ENCODE measurements at places on chromosomes 11 and 22. TPM values are rescaled to one million over a fixed set of nuclear protein-coding genes. Genes with fewer than 3 reads are reported as not detected.

KRTAP5-9 gene
- total RNA-seq = 0.34 TPM

TOB2 gene
- 32.0 TPM for total RNA-seq

NCAPD3 gene
- total RNA-seq = 26.2 TPM

SAA2 gene
- total RNA-seq = 0.38 TPM

CASP1 gene
- not detected for total RNA-seq

GRM5 gene
- 0.07 TPM for total RNA-seq

GRCh38 chr11:74013141-74013540 is 4.3 kb upstream of the UCP3 start:
- no peaks in the 10 kb centered on the region for H3K27me3 ChIP-seq
- H3K4me3 ChIP-seq = no peak overlapping the region
- H3K36me3 ChIP-seq = no peaks in the 10 kb centered on the region
- H3K4me1 ChIP-seq = peaks cover 3% of the 10 kb centered on the region
- no peak overlapping the region for H3K27ac ChIP-seq

- peak; percentile 73 for DNase-seq
- H3K36me3 ChIP-seq = no peaks in the 10 kb centered on the region
- H3K27me3 ChIP-seq = no peaks in the 10 kb centered on the region
- peak overlapping the region; percentile 16 for H3K4me3 ChIP-seq
- H3K4me1 ChIP-seq = peaks cover 4% of the 10 kb centered on the region
- H3K27ac ChIP-seq = no peak overlapping the region
Measured at GRCh38 chr11:122843281-122844141, 5.2 kb downstream of the CRTAM start.

GRCh38 chr11:81070948-81071347 is 1630.1 kb upstream of the TENM4 start:
- no peaks in the 10 kb centered on the region for H3K27me3 ChIP-seq
- H3K27ac ChIP-seq = no peak overlapping the region
- H3K4me3 ChIP-seq = no peak overlapping the region
- H3K36me3 ChIP-seq = no peaks in the 10 kb centered on the region
- H3K4me1 ChIP-seq = peaks cover 13% of the 10 kb centered on the region
- DNase-seq = no peak

DNA sequence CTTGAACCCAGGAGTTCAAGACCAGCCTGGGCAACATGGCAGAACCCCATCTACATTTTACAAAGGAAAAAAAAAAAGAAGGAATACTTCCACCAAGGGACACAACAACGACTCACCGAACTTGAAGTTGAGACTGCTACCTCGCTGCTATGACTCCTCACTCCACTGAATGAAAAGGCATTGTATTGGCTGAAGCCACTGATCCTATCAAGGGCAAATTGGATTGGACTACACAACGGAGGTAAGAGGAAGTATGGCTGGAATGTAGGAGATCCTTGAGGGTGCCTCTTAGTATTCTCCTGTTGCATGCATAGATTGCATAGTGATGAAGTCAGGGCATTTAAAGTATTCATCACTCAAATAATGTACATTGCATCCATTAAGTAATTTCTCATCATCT is 97.9 kb downstream of the CWF19L2 start:
- H3K36me3 ChIP-seq = peaks cover 5% of the 10 kb centered on the region
- H3K27ac ChIP-seq = no peak overlapping the region
- H3K27me3 ChIP-seq = no peaks in the 10 kb centered on the region

DNA sequence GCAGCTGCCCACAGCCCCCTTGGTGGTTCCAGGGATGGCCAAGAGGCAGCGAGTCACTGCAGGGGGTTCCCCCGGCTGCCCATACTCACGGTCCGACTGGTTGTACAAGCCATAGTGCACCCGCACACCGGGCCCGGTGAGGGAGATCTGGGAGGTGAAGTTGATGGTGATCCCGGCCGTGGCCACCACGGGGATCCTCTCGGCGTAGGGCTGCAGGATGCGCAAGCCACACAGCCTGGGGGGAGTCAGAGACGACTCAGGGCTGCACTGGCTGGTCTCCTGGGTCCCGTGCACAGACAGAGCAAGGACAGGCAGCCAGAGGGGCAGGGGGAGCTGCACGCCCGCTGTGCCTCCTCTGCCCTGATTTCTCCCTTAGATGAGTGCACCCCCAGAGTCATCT is 23.5 kb downstream of the KCTD17 start:
- H3K36me3 ChIP-seq = no peaks in the 10 kb centered on the region
- peaks cover 52% of the 10 kb centered on the region for H3K27me3 ChIP-seq
- H3K27ac ChIP-seq = no peak overlapping the region
- H3K4me1 ChIP-seq = no peaks in the 10 kb centered on the region

DNA sequence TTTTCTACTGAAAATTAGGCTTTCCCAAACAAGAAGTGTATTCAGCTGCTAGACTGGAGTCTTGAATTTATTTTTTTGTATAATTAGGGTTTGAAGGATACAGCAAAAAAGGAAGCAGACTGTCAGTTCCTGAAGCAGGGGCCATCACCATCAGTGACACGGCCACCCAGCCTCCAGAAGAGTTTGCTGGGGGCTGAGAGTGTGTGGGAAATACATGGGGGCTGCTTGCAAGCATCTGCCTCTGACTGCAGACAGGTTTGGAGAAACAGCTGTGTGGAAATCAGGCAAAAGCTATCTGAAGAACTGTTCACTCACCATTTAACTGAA is 23.0 kb downstream of the FZD4 start:
- no peaks in the 10 kb centered on the region for H3K36me3 ChIP-seq
- H3K27ac ChIP-seq = peak overlapping the region; percentile 71
- H3K27me3 ChIP-seq = no peaks in the 10 kb centered on the region
- DNase-seq = no peak
- peaks cover 4% of the 10 kb centered on the region for H3K4me1 ChIP-seq

DNA sequence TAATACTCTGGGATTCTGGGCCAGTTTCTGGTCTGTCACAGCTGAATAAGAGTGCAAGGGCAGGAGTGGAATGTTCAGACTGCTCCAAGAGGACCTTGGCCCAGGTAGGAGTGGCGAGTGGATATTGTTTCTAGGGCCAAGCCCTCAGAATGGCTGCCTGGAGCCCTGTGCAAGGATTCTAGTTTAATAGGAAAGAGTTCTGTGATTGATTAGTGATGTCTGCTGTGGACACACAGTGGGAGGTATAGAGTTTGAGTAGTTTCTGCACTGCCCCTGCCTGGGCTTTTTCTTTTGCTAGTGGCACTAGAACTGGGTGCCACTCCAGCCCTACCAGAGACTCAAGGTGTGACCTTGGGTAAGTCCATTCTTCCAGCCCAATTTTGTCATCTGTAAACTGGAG is 9.7 kb upstream of the MPPED1 start:
- H3K4me1 ChIP-seq = no peaks in the 10 kb centered on the region
- no peak overlapping the region for H3K4me3 ChIP-seq
- no peak overlapping the region for H3K27ac ChIP-seq
- no peaks in the 10 kb centered on the region for H3K36me3 ChIP-seq
- no peaks in the 10 kb centered on the region for H3K27me3 ChIP-seq

DNA sequence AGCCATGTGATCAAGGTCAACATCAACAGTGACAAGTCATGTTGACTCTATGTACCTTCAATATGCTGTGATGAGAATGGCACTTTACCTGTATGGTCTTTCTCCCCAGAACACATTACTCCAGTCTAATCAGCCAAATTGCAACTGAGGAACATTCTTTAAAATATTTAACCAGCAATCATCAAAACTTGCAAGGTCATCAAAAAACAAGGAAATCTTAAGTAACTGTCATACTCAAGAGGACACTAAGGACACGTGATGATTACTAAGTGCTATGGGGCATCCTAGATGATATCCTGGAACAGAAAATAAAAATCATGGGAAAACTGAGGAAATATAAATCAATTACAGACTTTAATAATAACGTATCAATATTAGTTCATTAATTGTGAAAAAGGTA is 118.9 kb downstream of the EFCAB6 start:
- no peak overlapping the region for H3K27ac ChIP-seq
- H3K36me3 ChIP-seq = no peaks in the 10 kb centered on the region
- H3K4me1 ChIP-seq = no peaks in the 10 kb centered on the region
- no peak overlapping the region for H3K4me3 ChIP-seq
- DNase-seq = no peak

DNA sequence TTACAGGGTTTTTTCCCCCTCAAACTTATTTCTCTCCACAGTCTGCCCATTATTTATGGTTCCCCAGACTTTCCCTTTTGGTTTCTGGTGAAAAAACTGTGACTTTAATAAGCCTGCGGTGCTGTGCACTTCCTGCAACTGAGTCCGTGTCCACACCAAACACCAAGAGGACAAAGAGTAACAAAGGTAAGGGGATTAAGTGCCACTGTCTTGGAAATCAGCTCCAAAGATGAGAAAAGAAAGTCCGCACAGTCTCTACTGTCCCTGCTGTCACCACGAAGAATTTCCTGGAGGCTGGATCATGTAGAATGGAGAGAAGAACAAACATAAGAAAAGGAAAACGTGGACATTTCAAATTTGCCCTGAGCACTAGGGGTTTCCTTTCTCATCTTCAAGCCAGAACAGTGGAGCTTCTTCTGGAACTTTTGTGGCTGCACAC is 17.9 kb upstream of the PRAME start:
- no peak overlapping the region for H3K27ac ChIP-seq
- no peak overlapping the region for H3K4me3 ChIP-seq
- DNase-seq = peak; percentile 14
- peaks cover 7% of the 10 kb centered on the region for H3K4me1 ChIP-seq
- no peaks in the 10 kb centered on the region for H3K36me3 ChIP-seq
- H3K27me3 ChIP-seq = peaks cover 5% of the 10 kb centered on the region

- H3K36me3 ChIP-seq = no peaks in the 10 kb centered on the region
- no peak for DNase-seq
- H3K27me3 ChIP-seq = no peaks in the 10 kb centered on the region
Measured at GRCh38 chr11:35347173-35347878, 72.0 kb downstream of the SLC1A2 start.

- H3K27me3 ChIP-seq = no peaks in the 10 kb centered on the region
- H3K4me3 ChIP-seq = no peak overlapping the region
- no peak overlapping the region for H3K27ac ChIP-seq
- H3K4me1 ChIP-seq = no peaks in the 10 kb centered on the region
Measured at GRCh38 chr22:21098099-21098671, 52.4 kb downstream of the LRRC74B start.

DNA sequence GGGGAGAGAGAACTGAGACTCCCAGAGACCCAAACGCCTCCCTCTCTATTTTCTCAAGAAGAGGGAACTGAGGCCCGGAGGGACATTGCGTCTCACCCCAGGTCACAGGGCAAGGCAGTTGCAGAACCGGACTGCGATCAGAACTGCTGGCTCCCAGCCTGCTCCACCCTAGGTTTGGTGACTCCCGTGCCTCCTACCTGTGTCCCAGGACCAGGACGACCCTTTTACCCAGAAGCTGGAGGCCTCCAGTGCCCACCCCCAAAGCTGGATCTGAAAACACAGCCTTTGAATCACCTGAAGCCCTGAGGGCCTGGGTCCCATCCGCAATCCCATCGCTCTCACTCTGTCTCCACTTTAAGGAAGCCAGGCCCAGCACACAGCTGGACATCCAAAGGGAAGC is 1.4 kb downstream of the GSTT4 start:
- H3K4me1 ChIP-seq = no peaks in the 10 kb centered on the region
- no peak overlapping the region for H3K4me3 ChIP-seq
- H3K27me3 ChIP-seq = no peaks in the 10 kb centered on the region
- no peak overlapping the region for H3K27ac ChIP-seq
- no peak for DNase-seq

- no peaks in the 10 kb centered on the region for H3K36me3 ChIP-seq
- H3K27ac ChIP-seq = no peak overlapping the region
- DNase-seq = no peak
Measured at GRCh38 chr11:126485021-126485792, 129.7 kb downstream of the ST3GAL4 start.

- no peaks in the 10 kb centered on the region for H3K36me3 ChIP-seq
- H3K4me1 ChIP-seq = no peaks in the 10 kb centered on the region
- no peak overlapping the region for H3K4me3 ChIP-seq
- H3K27ac ChIP-seq = no peak overlapping the region
- H3K27me3 ChIP-seq = peaks cover 5% of the 10 kb centered on the region
Measured at GRCh38 chr11:95688015-95688414, 101.6 kb downstream of the FAM76B start.

DNA sequence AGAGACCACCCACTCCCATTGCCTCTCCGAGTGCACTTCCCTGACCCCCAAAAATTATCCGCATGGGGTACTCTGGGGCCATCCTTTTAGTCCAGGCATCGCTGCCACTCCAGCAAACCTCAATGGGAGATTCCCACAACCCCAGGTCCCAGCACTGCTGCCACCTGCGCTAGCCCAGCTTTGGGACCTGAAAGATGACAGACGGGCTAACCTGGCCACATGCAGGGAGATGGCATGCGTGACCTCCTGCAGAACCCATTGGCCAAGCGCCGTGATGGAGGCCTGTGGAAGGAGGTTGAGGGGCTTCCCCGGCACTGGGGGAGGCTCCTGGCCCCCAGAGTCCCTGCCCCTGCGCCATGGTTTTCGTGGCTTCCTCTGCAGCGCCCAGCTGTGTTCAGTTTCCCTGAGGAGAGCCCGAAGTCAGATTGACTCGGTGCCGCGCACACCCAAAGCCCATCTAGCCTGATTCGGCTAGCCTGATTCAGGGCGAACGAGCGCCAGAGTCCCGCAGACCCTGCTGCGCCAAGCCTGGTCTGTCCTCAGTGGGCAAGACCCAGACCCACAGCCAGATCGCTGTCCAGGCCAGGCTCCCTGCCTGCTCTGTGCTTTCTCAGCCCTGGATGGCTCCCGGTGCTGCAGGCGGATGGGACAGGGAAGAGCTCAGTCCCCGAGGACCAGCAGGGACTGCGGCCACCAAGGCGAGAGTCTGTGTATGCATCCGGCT is 751 bp upstream of the WNT7B start:
- DNase-seq = peak; percentile 80
- H3K27me3 ChIP-seq = peaks cover 69% of the 10 kb centered on the region
- H3K36me3 ChIP-seq = no peaks in the 10 kb centered on the region
- no peaks in the 10 kb centered on the region for H3K4me1 ChIP-seq
- H3K4me3 ChIP-seq = no peak overlapping the region
- no peak overlapping the region for H3K27ac ChIP-seq

DNA sequence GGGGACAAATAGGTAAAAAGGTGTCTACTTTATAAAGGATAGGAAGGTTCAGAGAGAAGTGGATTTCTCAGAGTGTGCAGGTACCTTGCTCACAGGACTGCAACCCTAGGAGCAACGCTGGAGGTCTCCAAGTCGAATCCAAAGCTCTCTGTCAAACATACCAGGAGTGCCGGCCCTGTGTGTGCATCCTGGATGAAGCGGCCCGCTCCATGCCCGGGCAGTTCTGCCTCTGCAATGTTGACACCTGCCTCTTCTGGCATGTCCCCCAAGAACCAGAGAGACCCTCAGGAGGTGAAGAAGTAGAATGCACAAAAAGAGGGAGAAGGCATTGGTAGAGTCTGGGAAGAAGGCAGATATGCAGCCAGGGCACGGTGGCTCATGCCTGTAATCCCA is 3.1 kb upstream of the TSSK2 start:
- no peak overlapping the region for H3K4me3 ChIP-seq
- no peak overlapping the region for H3K27ac ChIP-seq
- H3K27me3 ChIP-seq = no peaks in the 10 kb centered on the region
- H3K36me3 ChIP-seq = no peaks in the 10 kb centered on the region
- no peaks in the 10 kb centered on the region for H3K4me1 ChIP-seq
- DNase-seq = no peak

DNA sequence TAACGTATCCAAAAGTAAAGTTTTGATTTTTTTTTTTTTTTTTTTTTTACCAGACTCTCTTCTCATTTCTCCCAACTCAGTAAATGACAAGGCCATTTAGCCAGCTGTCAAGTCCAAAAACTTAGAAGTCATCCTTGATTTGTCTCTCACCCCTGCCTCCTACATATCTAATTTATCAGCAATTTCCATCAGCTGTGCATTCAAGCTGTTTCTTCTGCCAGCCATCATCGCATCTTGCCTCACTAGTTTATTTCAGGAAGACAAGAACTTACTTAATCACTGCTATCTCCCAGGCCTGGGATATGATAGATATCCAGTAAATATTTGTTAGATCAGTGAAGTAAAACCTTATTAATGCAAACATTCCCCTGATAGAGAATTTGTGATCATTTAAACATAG is 47.6 kb downstream of the SCGB1A1 start:
- DNase-seq = no peak
- H3K27ac ChIP-seq = no peak overlapping the region
- no peak overlapping the region for H3K4me3 ChIP-seq
- H3K27me3 ChIP-seq = no peaks in the 10 kb centered on the region
- peaks cover 3% of the 10 kb centered on the region for H3K4me1 ChIP-seq

Data from endodermal cell (in vitro differentiated cells).